Stimulated activated naive CD4-positive, alpha-beta T cell (primary cell): ENCODE measurements at places on chromosomes 1 and 21.

DNA sequence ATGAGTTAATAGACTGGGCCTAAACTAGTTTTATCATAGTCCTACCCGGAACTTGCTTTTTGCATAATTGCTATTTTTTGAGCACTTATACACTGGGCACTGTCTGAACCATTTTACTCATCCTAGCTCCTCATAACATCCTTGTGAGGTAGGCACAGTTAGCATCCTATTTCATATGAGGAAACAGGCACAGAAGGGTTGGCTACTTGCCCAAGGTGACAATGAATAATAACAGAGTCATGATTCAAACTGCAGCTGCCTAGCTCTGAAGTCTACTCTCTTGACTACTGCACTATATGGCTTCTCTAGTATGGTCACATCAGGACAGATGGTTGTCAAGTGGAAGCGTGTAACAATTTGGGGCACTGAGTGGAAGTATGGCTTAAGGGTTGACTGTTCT is 18.2 kb upstream of the RC3H1 start:
- DNase-seq, result no peak

DNA sequence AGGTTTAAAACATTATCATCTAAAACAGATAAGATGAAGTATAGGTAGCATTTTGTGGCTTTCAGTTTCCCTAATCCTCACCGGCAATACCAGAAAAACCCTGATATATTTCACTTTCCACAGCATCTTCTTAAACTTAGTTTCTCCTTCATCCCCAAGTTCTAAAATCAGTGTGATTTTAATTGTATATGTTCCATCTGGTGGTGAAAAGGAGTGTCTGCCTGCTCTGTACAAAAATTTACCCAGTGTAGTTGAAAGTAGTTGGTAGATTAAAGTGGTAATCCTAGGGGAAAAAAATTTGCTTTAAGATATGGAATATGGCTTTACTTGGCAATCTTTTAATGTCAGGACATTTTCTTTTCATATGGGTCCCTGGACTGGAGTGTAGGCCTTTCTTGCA is 74.3 kb downstream of the CEP350 start:
- no peak for DNase-seq

DNA sequence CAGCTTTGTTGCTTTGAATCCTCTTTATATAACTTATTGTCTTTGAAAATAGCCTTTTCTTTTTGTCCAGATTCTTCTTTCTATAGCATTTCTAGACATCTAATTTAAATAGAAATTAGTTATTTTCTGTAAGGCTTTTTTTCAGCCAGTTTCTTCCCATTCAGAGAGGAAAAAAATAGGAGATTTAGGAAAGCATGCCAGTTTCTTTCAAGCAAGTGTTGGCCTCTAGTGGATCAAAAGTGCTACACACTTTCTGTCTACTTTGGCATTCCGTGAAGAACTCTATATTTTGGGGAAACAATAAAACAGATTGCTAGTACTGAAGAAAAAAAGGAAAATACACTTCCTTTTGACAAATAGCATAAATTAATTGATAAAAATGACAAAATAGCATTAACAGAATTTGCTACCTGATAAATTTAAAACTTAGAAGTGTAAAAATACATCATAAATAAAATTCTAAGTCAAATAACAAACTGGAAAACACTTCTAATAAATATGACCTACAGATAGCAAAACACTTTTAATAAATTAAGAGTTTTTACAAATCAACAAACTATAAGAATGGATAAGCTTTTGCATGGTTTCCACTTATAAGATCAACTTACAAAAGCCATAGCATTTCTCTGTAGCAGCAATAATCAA is 13.1 kb upstream of the EXO1 start:
- DNase-seq, result no peak

GRCh38 chr1:187326557-187326956 is 497.8 kb downstream of the PLA2G4A start:
- DNase-seq, result no peak

DNA sequence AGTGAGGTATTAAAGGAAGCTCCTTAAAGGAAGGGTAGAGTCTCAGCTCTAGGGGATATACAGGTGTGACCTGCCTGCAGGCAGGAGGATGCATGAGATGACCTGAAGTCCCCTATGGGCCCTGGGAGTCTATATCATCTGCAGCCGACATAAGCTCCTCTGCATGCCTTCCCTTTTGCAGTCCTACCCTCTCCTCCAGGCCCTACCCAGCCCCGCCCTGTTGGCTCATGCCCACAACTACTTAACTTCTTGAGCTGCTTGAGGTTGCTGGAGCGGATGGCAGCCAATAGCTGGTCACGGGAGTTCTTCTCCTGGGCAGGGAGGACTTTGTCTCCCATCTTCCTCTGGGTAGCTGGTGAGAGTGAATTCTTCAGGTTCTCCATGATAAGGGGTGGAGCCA is 10.3 kb downstream of the SHISA4 start:
- no peak for DNase-seq

DNA sequence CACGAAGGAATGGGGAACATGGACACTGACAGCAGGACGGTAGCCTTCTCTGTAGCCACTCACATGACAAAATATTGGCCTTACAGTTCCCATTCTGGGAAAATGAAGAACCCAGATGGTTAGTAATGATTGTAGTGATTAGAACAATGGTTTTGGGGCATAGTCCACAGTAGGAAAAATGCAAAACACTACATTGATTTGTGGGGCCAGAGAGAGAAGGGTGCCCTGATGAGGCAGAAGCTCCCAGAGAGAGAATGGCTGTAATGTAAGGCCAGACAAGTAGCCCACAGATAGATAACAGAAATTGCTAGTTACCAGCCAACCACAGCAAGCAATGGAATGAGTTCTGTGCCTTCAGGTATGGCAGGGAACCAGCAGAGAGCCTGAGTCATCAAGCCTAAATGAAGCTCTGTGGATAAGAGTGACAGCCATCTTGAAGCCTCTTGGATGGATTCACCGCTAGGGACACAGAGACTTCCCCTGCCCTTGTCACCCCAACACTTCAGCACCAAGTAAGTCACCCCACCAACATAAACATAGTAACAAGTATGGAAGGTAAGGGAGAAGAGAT is 206.1 kb downstream of the BACH1 start:
- DNase-seq, result no peak

- no peak for DNase-seq
These were observed 87.5 kb upstream of the FMN2 start for GRCh38 chr1:240004086-240004749.

GRCh38 chr1:66175098-66175497 is 358.9 kb upstream of the SGIP1 start:
- DNase-seq, result no peak

- DNase-seq, result no peak
These were observed 200.6 kb downstream of the RGS7 start for GRCh38 chr1:241156231-241156965.

DNA sequence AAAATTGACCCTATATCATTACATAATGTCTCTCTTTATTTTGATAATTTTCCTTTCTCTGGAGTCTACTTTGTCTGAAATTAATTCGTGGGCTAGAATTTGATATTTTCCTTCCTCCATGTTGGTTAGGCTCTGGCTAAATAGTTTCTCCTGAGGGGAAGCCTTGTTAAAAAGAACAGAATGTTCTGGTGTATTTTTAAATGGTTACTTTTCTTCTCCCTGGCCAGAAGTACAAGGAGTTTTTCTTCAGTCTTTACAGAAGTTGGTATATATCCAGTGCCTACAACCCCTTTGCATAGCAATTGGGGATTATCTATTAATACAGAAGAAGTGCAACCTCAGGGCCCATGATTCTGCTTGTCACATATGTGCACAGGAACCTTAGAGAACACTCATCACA is 185.6 kb upstream of the RAB4A start:
- DNase-seq, result no peak
